ENCODE measurements at places on chromosomes 4 and X.

- no peak for DNase-seq
Observed at GRCh38 chr4:148831945-148832344, 389.7 kb upstream of the NR3C2 start.

GRCh38 chr4:88592600-88593448, 544 bp downstream of the HERC3 start:
- peak; percentile 84 for DNase-seq

DNA sequence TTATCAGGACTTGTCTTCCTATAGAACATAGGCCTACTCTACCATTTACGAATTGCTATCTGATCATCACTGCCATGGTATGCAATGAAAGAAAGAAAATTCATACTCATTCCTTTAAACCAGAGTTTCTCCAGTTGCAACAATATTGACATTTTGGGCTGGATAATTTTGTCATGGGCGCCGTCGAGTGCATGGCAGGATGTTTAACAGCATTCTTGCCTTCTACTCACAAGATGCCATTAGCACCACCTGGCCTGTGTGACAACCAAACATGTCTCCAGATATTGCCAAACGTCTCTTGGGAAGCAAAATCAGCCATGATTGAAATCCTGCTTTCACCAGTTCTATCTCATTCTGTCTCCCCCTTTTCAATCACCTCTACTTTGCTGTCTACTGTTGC, 63.6 kb upstream of the ARHGAP24 start:
- DNase-seq: no peak

DNA sequence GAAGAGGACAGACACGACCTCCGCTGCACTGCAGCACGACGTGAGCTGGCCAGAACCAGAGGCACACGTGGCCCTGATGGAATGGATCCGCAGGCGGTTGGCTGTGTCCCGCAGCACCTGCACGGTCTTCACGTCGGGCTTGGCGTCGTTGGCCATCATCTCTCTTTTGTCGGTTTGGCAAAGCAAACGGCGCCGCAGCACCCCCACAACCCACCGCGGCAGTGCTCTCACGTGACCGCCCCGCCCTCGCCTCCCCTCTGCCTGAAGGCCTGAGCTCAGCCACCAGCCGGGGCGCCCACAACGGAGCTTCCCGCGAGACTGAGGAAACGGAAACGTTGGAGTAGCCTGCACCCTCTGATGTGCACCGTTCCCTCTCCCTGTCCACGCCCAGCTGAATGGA, at the start of gene TKTL2:
TSS of gene TKTL2 (minus strand) at position 179 of the 400 bp plus-strand sequence. CDS start at position 159, 20 bp downstream.
- DNase-seq: no peak

GRCh38 chr4:40916880-40917279, 167.1 kb downstream of the NSUN7 start:
- peak; percentile 74 for DNase-seq

All from NAMALWA (cell line).